Activated T-cell treated with anti-CD3 and anti-CD28 coated beads for 48 hours (primary cell): ENCODE measurements at places on chromosomes 13 and 19.

DNA sequence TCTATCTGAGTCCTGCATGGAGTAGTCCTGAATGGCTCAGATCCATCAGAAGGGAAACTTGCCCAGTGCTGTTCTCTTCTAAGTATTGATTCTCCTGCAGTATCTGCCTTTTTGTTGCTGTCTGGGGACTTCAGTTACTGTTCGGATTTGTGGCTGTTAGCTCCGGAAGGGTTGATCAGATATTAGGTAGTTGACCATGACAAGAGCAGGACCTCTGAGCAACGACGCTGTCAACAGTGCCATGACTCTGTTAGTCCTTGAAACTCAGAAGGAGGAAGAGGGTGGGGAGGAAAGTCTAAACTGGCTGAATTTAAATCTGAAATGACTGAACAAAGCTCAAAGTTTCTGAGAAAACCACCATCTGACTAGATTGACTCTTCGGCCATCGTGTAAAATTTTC, 42.2 kb downstream of the CCNE1 start:
- DNase-seq, result no peak

DNA sequence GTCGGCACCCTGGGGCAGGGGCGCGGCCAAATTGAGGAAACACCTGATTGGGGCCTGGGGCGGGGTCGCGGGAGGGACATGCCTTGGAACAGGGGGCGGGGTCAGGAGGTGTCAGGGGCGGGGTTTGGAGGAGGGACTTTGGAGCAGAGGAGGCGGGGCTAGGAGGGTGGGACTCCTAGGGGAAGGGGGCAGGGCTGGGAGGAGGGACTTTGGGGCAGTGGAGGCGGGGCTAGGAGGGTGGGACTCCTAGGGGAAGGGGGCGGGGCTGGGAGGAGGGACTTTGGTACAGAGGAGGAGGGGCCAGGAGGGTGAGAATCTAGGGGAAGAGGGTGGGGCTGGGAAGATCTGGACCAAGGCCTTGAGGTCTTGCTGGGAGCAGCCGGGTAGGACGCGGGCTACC, 21.9 kb downstream of the GRIN2D start:
- DNase-seq, result peak; percentile 73

DNA sequence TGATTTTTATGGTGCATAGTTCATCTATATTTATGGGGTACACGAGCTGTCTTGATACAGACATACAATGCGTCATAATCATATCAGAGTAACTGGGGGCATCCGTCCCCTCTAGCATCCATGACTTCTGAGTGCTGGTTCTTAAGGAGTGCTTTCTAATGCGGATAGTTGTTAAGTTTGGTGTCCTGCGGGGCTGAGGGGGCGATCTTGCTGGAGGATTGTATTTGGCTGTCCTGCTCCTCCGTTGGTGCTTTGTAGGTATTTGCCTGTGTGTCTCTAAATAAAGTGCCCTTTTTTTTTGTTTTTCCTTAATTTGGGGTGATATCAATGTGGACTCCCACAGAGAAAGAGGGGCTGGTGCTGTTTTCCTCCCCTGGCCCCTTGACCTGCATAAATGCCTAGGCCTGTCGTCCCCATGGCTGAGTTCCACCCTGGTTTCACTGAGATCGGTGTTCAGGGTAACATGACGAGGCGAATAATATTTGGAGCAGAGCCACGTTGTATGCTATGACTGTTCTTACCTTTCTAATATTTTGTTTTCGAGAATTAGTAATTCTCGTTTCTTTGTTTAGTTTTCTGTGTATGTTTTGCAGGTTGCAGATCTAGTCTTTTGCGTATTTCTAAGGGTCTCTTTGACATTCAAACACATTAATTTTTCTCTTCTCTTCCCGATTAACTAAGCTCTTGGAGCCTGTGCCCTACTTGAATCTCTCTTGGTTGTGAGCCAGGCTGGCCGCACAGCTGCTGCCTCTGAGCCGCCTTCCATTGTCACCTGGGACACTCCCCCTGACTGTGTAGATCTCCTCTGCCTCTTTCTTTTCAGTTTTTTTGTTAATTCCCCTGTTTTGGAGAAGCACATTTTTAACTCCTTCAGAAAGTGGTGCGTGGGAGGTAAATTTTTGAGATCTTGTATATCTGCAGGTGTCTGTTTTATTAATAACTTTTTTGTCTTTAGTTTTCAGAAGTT, 100.3 kb downstream of the ARHGEF7 start:
- no peak for DNase-seq

GRCh38 chr13:58542530-58542929, 911.0 kb downstream of the PCDH17 start:
- no peak for DNase-seq

DNA sequence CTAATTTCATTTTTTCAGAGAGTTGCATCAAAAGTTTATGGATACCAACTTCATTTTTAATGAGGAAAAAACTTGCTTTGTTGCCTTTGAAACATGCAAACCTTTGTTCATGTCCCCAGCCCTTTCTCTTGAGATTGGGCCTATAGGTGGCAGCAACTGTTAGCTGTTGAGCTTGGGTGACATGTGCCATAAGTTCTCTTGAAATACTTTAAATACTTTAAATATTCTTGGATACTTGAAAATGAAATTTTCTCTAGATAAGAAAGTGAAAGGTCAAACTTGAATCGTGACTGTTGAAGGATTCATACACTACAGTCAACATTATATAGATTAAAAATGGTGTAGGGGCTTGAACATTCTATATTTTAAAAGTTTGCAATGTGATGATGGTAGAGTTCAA, 294.9 kb downstream of the NDFIP2 start:
- no peak for DNase-seq
